Activated CD4-positive, alpha-beta memory T cell treated with anti-CD3 and anti-CD28 coated beads, Interleukin-2, amount 10 ng/mL, durations not matched to agents 7 days and 5 days (primary cell): ENCODE measurements at places on chromosomes 2 and 18.

GRCh38 chr2:174044556-174044955 is 79.4 kb upstream of the SP3 start:
- DNase-seq = no peak

GRCh38 chr2:221596192-221596591 is 24.1 kb upstream of the EPHA4 start:
- no peak for DNase-seq

- DNase-seq = peak; percentile 21
These were observed at the start of gene LDLRAD4 for GRCh38 chr18:13218368-13218991. TSS of gene LDLRAD4 (plus strand) at chr18:13218760.

GRCh38 chr2:115034801-115035200 is 592.4 kb downstream of the DPP10 start:
- no peak for DNase-seq

DNA sequence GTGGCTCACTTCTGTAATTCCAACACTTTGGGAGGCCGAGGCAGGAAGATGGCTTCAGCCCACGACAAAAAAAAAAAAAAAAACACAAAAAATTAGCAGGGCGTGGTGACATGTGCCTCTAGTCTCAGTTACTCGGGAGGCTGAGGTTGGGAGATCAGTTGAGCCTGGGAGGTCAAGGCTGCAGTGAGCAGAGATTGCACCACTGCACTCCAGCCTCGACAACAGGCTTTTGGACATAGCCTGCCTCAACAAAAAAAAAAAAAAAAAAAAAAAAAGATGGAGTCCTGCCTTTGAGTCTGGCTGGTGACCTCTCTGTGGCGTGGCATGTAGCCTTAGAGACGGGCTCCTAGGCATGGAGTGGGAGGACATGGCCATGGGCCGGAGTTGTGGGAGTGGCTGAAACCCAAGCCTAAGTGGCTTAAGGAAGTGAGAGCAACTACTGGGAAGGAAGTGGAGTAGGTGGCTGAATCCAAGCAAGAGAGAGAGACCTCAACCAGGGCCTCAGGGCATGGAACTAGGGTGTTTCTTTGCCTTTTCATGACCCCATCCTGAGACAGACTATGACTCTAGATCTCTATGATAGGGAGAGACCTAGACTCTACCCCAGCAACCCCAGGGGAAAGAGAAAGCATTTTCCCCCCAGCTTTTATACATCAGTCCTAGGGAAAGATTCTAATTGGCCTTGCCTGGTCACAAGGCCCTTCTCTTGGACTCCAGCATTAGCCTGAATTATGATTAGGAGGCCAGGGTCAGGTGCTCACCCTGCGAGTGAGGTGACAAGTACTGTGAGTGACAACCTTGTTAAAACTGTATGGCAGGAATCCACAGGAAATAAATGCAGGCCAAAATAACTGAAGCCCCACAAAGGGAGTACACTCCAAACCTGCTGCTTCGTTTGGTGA is 34.2 kb downstream of the NPAS2 start:
- no peak for DNase-seq
